GM23248 (cell line): ENCODE measurements at places on chromosomes 16 and 17. TPM values are rescaled to one million over a fixed set of nuclear protein-coding genes. Genes with fewer than 3 reads are reported as not detected.
A peak's percentile ranks its signal among the peaks of the same experiment; 100 is the strongest.

OMG gene
- total RNA-seq = not detected in 2 replicates

DNA sequence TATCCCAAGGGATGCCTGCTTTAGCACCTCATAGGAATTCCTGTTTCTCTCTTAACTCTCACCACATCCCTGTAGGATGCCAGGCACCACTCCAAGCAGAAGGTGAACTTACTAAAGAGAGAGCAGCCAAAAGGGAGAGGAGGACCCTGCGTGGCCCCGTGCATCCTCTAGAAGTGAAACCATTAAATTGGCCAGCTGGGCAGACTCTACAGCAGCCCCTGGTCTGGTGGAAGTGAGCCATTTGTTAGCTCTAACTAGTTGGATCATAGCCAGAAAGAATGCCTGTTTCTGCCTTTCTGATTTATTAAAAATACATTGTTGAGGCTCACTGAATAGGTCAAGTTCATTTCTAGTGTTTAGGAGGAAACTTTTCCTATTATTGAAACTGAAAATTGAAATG lies 22.3 kb downstream of the TMEM11 start:
- DNase-seq = no peak
- H3K27me3 ChIP-seq = no peaks in the 10 kb centered on the region
- H3K4me1 ChIP-seq = no peaks in the 10 kb centered on the region
- no peak overlapping the region for H3K4me3 ChIP-seq

GRCh38 chr17:17849147-17849820 lies 12.5 kb upstream of the SREBF1 start:
- no peaks in the 10 kb centered on the region for H3K27me3 ChIP-seq
- peak; percentile 81 for DNase-seq
- peaks cover 29% of the 10 kb centered on the region for H3K4me1 ChIP-seq
- peak overlapping the region; percentile 68 for H3K27ac ChIP-seq

- H3K27ac ChIP-seq = peak overlapping the region; percentile 43
- peaks cover 41% of the 10 kb centered on the region for H3K4me1 ChIP-seq
- DNase-seq = peak; percentile 84
- H3K27me3 ChIP-seq = no peaks in the 10 kb centered on the region
- H3K36me3 ChIP-seq = no peaks in the 10 kb centered on the region
Measured at GRCh38 chr16:26983426-26983825, 83.3 kb upstream of the C16orf82 start.

TMEM235 gene
- total RNA-seq = not detected in 2 replicates
